ENCODE measurements at places on chromosomes 12 and 14.

DNA sequence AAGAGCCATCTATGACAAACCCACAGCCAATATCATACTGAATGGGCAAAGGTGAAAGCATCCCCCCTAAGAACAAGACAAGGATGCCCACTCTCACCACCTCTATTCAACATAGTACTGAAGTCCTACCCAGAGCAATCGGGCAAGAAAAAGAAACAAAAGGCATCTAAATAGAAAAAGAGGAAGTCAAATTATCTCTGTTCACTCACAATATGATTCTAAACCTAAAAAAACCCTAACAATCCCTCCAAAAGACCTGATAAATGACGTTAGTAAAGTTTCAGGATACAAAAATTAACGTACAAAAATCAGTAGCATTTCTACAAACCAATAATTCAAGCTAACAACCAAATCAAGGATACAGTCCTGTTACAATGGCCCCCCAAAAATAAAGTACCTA, 26.9 kb downstream of the MDM1 start:
- no peak for DNase-seq

- no peak for DNase-seq
These were observed 160.1 kb downstream of the KTN1 start for GRCh38 chr14:55739967-55740648.

- peak; percentile 53 for DNase-seq
These were observed 81.8 kb downstream of the EMP1 start for GRCh38 chr12:13278249-13278787.

GRCh38 chr12:53965281-53966084, 7.4 kb upstream of the HOXC11 start:
- DNase-seq = no peak
